Posterior vena cava (tissue), 2 donors: ENCODE measurements at places on chromosomes 3 and 15. TPM values are rescaled to one million over a fixed set of nuclear protein-coding genes. Genes with fewer than 3 reads are reported as not detected.
A peak's percentile ranks its signal among the peaks of the same experiment; 100 is the strongest.

SLC9A9 gene
- 28.8 TPM for total RNA-seq

DNA sequence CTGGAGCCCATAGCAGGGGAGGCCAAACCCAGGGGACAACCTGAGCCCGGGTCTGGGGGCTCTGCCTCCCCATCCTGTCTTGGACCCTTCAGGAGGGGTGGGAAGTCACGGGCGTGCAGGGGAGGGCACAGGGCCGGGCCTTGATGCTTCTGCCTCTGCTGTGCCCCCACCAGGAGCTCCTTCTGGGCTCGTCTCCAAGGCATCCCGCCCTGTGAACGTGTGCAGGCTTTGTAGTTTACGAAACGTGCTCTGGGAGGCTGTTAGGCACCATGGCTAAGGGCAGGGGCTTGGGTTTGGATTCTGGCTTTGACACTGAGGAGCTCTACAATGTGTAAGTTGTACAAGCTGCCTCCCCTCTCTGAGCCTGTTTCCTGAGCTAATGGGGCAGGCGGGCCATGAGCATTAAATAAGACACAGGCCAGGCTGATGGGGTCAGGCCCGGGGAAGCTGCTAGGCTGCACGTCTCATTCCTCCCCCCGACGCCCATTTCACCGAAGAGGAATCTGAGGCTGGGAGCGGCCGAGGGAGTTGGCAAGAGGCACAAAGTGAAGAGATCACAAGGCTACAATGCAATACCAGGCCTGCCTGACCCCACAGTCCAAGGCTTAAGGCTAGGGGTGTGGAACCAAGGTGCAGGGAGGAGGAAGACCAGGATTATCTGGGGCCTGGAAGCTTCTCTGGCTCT is 19.6 kb downstream of the PLXND1 start:
- DNase-seq = peak; percentile 91

DNA sequence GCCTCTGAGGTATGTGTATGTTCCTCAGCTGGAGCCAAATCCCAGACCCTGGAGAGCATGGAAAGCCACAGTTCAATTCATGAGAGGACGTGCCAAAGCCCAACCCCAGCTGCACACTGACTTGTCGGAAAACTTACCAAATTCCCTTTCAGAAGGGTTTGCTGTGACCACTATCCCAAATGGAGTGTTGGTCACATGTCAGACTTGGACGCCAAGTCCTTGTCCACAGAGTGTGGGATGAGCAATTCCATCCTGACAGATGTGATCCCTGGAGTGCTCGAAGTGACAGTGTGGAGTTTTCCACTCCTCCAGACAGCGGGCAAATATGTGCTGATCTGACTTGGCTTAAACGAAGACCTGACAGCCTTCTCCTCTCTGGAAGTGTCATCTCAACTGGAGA is 71.2 kb downstream of the RORA start:
- no peak for DNase-seq

GRCh38 chr3:42653560-42654330 is at the start of gene ZBTB47:
ZBTB47 (plus strand) TSS chr3:42653697; CDS start chr3:42658356, 4,659 bp downstream.
- DNase-seq = peak; percentile 94

- no peak for DNase-seq
Observed at GRCh38 chr3:189781415-189781814, 150.2 kb downstream of the TP63 start.

DNA sequence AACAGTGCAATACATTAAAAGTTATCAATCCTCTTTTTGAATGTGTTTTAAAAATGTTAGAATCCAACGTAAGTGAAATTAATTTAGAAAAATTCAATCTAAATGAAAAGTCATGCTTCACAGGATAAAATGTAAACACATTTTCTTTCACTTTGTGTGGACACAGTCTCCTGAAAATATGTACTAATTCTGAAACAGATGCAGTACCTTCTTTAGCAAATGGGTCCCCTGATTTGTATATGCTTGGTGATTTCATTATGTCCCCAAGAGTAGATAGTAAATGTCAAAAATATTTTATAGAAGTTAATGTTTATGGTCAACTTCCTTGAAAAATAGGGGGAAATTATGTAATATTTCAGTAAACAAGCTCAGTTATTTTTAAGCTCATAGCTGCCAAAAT is 28.9 kb downstream of the FOXP1 start:
- DNase-seq = no peak

GRCh38 chr3:61030469-61031035 is 220.7 kb downstream of the FHIT start:
- DNase-seq = no peak
